ENCODE measurements at places on chromosomes 4 and X.

DNA sequence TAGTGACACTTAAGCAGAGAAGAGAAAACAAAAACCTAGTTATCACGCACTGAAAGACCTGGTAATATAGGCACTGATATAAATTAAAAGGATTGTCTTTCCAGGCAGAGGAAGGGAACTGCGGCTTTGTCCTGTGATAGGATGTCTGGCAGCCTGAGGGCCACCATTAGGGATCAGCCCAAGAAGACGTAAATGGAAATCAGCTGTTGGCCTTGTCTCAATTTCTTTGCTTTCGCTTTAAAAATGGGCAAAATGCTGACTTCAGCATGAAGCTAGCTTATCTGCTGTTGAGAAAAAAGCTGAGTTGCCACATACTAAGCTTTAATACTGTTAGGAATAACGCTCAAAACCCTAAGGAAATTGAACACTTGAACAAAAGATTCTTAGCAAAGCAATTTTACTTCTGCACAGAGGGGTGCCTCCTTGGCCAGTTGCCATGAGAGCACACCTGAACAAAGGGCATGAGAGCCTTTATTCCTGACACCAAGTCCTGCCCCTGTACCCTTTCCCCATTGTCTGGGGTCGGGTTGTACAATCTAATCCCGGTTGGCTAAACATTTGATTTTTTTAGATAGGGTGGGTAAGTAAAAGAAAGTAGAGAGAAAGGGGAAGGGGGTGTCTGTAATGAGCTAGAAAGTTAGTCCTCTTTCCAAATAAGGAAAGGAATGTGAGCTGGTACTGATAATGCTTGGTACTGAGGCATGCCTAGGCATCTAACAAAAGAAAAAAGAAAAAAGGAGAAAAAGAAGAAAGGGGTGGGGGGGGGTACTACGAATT lies 85.1 kb upstream of the UCP1 start:
- peak; percentile 14 for DNase-seq

DNA sequence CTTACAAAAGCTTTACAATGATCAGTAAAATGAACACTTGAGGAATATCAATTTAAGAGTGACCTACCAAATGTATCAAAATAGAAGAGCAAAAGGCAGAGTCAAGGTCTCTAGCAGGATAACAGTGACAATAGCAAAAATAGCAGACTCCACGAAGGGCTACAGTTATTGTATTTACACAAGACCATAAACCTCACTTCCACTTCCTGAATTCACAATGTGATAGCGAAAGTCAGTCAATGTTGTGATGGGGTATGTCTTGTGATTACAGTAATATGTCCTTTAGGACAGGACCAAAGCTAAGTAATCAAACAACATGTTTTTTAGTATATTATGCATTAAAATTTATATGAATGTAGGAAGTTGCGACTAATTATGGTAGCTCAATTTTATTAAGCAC lies 139.6 kb downstream of the IQCM start:
- no peak for DNase-seq

GRCh38 chrX:40496728-40497127 lies 84.0 kb upstream of the ATP6AP2 start:
- DNase-seq: peak; percentile 15

- no peak for DNase-seq
Observed at GRCh38 chrX:8433109-8434062, 31.2 kb upstream of the VCX3B start.

- no peak for DNase-seq
Observed at GRCh38 chr4:8030121-8030781, 90.6 kb upstream of the AFAP1 start.

DNA sequence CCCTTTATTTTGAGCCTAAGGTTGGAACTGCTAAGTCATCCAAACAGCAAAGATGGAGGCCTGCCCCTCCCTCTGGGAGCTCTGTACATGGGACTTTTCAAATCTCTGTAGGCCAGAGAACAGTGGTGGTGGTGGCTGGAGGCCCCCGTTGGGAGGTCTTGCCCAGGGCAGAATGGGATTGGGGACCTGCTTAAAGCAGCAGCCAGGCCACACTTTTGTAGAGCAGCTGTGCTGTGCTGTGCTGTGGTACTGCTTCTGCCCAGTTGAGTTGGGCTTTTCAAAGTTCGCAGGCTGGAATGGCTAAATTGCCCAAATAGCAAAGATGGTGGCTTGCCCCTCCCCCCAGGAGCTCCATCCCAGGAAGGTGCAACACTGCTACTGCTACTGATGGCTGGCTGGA lies 147.5 kb upstream of the TACR3 start:
- DNase-seq: no peak

- DNase-seq: no peak
Observed at GRCh38 chr4:96525898-96526297, 686.0 kb downstream of the PDHA2 start.

GRCh38 chrX:14802943-14803710 lies 69.7 kb downstream of the FANCB start:
- peak; percentile 25 for DNase-seq

GRCh38 chr4:71217688-71218087 lies 121.1 kb upstream of the SLC4A4 start:
- no peak for DNase-seq

DNA sequence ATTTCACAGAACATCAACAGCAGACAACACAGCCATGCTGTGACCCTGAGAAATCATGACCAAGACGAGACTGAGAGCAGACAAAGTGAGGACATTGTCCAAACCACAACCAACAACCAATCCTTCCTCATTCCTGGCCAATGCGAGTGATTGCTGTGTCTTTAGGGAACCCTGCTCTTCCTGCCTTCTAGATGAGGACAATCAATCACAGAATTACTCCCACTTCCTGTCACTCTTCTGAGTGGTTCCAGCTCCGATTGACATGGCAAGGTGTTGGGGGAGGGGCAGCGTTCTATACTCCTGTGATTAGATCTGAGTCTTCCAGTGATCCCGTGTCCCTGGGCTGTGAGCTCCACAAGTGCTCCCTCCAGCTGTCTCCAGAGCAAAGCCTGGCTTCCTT lies 227.8 kb downstream of the STIM2 start:
- DNase-seq: no peak

DNA sequence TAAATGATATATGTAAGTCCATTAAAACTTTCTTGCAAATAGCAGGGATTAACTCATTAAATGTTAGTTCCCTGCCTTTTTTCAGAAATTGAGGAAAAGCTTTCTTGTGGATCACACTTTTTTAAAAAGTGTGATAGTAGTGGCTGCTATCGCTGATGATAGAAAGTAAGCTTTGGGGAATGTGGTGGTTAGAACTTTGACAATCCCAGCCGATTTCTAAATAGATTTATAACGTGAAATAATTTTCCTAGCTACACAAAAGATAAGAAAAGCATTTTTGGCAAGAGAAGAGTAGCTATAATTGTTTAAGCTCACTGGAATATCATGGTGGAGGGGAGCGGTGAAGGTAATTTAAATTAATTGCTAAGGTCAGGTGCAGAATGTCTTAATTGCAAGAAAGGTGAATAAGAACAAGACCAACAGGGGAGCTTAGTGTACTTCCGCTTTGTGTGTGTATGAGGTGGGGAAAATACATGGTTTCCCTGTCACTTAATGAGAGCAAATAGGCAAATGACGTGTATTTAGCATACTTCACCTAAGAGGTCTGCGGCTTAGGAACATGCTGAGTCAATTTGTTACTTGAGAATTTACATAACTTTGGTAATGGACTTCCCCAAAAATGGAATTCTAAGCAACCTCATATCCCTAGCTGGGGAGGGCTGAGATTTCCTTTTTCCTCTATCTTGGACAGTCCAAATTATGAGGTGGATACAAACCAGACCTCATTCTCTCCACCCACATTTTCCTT lies 11.7 kb upstream of the IL21 start:
- DNase-seq: no peak

- no peak for DNase-seq
Observed at GRCh38 chr4:170465429-170465828, 375.7 kb upstream of the AADAT start.

- no peak for DNase-seq
Observed at GRCh38 chr4:105686571-105686970, 21.9 kb downstream of the INTS12 start.

DNA sequence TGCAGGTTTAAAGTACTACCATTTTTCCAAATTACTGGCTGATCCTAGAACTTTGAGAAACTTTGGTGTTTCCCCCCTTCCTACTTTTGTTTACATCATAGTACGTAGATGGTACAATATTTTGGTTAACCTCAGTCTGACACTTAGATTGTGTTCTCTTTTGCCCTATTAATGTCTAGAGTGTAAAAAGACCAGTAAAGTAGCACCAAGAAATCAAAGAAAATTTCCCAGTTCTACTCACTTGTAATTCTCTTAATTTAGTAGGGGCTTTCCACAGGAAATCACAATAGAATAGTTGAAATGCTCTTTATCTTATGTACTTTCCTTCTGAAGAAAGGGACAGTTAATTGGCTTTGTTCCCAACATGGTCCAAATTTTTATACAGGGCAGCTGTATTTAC lies 51.6 kb downstream of the NFKB1 start:
- no peak for DNase-seq
